GF-D8 (cell line): ENCODE measurements at places on chromosomes 12 and 14.

DNA sequence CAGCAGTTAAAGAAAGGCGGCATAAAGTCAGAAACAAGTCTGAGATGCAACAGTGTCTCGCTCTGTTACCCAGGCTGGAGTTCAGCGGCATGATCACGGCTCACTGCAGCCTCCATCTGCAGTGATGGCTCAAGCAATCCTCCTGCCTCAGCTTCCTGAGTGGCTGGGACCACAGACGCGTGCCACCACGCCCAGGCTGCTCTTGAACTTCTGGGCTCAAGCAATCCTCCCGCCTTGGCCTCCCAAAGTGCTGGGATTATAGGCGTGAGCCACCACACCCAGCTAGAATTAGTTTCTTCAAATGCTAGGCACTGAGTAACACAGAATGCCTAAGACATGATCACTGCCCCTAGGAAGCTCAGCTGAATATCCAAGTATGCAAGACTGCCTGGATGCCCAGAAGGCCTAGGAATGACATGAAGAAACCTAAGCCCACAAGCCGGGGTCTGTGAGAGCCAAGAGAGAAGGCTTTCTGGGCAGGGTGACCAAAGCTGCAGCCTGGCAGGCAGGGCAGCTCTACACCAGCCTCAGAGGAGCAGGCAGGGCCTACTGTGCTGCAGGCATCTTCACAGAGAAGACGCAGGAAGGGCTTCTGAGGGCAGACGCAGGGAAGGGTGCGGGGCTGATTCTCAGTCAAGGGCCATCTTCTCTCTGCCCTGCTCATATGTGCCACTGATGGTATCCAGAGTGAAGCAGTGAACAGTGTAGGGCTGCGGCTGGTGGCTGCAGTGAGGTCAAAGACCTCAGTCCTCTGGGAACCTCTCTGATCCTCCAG lies 4.3 kb upstream of the PPP2R5C start:
- no peak for DNase-seq

DNA sequence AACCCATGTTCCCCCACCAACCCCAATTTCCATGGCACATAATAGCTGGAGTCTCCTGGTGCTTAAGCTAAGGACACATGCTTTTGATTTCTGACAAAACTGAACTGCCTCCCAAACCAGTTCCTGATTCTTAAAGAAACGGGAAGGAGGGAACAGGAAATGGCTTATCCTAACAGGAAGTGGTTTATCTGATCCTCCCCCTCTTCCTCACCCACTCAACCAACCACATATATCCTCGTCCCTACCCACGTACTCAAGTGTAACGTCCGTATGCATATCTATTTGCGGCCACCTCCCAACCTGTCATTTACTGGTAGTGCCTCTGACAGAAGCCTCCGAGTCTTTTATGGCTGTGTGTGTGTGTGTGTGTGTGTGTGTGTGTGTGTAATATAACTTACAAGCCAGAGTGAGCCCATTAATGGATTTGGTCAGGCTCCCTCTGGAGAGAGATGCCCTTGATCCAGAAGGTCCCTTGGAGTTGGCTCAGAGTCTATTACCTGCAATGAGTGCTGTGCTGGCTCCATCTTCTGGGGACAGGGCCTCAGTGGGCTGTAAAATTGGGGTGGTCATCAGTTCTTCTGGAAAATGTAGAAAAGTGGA lies 7.7 kb downstream of the DAZAP2 start:
- peak; percentile 91 for DNase-seq

GRCh38 chr12:94244165-94245133 lies 96.1 kb downstream of the PLXNC1 start:
- peak; percentile 89 for DNase-seq

DNA sequence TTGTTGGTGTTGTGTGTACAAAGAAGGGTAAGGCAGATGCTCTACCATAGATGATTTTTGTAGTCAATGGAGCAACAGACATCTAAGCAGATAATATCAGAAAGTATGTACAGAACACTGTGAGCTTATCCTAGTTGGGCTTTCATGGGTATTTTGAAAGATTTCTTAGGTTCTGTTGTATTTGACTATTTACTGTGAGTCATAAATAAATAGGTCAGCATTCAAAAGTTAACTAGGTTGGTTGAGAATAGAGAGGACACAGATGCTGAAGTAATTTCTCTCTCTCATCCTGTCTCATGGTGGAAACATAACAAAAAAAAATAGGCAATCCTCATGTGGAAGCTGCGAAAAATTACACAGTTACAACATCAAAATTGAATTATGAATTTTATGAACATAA lies 413.5 kb downstream of the CCDC91 start:
- DNase-seq = no peak

DNA sequence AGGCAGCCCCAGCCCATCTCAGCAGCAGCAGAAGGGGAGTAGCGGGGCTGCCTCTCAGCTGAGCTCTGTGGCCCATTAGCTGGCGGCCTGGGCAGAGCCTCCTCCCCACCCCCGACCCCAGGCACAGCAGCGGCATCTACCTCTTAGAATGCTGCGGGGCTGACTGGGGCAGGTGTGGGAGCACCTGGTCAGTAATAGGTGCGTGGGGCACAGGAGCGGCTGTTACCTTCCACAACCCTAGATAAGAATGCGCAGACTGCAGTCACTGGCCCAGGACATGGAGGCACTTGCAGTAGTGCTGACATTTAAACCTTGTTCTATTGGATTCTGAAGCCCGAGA lies 35.6 kb downstream of the SYNE3 start:
- no peak for DNase-seq

- no peak for DNase-seq
These were observed 1.7 kb downstream of the TUBA1A start for GRCh38 chr12:49187184-49187583.

- DNase-seq = no peak
These were observed 12.3 kb upstream of the PARP11 start for GRCh38 chr12:3885277-3886094.

GRCh38 chr14:58315606-58316005 lies 17.3 kb downstream of the ARID4A start:
- DNase-seq = no peak

- no peak for DNase-seq
These were observed 30.2 kb downstream of the CACNA1C start for GRCh38 chr12:2083008-2083407.

- DNase-seq = no peak
These were observed 630 bp downstream of the NELL2 start for GRCh38 chr12:44875417-44875953.

DNA sequence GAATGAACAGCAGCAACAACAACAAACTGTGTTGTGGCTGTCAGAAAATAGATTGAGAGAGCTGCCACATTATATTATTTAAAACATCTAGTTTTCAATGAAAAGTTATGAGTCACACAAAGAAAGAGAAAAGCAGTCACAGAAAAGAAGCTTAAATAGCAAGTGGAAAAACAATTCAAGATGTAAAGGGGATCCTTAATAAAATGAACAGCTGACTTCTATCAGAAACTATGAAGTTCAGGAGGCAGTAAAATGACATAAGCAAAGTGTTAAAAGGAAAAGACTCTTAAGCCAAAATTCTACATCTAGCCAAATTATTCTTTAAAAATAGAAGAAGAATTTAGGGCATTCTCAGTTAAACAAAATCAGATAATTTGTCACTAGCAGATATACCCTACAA lies 5.6 kb downstream of the CLEC14A start:
- DNase-seq = no peak

- no peak for DNase-seq
These were observed 4.5 kb downstream of the OR10AD1 start for GRCh38 chr12:48198672-48198971.

DNA sequence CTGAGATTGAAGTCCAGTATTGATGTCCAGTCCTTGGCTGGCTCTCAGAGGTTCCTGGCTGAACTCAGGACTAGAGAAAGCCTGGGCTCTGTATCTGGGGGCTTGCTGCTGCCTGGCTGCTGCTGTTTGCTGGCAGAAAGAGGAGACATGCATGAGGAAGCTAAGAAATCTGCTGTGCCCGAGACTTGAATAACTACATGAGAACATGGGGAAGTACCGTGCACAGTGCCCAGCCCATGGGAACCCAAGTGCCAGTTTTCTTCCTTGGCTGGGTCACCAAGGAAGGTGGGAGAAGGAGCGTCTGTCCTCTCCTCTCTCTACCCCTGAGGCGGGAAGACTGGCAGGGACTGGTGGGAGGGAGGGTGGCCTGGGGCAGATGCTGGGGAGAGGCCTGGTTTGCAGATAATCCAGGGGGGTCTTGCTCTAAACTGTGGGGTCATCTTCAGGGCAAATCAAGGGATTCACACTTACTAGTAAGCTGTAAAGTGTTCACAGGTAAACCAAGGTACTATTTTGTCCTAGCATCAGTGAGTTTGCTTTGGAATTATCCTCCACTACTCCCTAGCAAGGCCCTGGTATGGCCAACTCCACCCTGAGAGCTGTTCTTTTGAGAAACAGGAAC lies 13.8 kb upstream of the ZFP36L1 start:
- no peak for DNase-seq

GRCh38 chr12:95863337-95863736 lies 4.6 kb downstream of the SNRPF start:
- no peak for DNase-seq

GRCh38 chr14:22282417-22282816 lies 306.6 kb downstream of the DAD1 start:
- peak; percentile 16 for DNase-seq

GRCh38 chr12:132629330-132629729 lies 10.8 kb downstream of the P2RX2 start:
- no peak for DNase-seq

- no peak for DNase-seq
These were observed 10.1 kb downstream of the LTBP2 start for GRCh38 chr14:74601982-74602381.

GRCh38 chr12:75184516-75184915 lies 25.1 kb downstream of the KCNC2 start:
- no peak for DNase-seq

DNA sequence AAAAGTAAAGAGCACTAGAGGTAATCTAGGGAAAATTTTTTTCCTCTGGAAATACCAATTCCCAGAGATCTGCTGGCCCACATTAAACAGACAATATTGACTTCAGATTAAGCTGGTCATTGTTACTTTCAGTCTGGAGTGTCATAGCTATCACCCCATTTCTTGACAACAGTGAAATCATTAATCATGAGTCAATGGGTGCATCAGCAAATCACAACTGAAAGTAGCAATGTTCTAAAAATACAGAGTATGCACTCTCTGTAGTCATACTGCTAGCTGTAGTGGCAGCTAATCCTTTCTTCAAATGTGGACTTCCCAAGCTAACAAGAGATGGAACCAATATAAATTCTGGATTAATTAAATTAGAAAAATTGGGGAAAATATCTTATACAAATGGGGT lies 129.9 kb downstream of the CPNE8 start:
- no peak for DNase-seq

GRCh38 chr14:104343294-104343625 lies 204.9 kb downstream of the KIF26A start:
- DNase-seq = no peak

GRCh38 chr14:74085828-74086227 lies 1.1 kb downstream of the LIN52 start:
- no peak for DNase-seq

DNA sequence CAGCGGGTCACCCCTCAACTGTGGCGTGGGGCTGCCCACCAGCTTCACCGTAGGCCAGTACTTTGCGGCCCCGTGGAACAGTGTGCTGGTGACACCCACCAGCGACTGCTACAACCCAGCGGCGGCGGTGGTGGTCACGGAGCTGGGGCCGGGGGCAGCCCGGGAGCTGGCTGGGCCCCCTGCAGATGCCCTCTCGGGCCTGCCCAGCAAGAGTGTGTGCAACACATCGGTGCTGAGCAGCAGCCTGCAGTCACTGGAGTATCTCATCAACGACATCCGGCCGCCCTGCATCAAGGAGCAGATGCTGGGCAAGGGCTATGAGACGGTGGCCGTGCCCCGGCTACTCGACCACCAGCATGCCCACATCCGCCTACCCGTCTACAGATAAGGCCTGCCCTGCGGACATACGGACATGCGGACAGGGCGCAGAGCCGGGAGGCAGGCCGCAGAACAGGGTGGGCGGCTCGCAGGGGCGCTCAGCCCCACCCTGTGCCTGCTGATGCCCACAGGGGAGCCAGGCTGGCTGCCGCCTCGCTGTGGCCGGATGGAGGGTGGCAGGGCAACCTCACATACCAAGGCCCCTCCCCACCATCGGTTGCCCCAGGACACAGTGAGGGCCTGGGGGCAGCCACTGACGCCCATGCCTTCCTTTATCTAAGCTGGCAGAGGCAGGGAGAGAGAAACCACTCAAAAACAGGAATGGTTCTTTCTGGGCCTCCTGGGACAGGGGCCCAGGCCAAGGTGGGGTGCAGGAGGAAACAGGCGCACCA lies 55.5 kb downstream of the FAM222A start:
- no peak for DNase-seq

- DNase-seq = no peak
These were observed 8.5 kb downstream of the KRT85 start for GRCh38 chr12:52358575-52359350.

DNA sequence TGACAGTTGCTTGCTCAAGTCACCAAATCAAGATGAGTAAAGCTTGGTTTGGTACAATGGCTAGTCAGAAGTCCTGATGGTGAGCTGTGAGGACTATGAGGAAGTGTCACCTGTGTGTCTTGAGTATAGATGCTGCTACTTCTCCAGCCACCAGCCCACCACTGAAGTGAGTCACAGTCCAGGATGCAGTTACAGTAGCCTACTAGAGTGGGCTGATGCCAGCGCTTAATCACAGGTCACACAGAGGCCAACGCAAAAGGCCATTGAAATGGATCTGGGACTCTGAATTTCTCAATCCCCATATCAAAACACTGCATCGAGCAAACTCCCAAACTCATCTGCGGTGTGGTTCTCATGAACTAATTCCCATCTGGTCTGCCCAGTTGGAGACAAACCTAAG lies 223.1 kb downstream of the ANO6 start:
- no peak for DNase-seq

GRCh38 chr12:95546491-95546813 lies 4.8 kb downstream of the USP44 start:
- DNase-seq = no peak

DNA sequence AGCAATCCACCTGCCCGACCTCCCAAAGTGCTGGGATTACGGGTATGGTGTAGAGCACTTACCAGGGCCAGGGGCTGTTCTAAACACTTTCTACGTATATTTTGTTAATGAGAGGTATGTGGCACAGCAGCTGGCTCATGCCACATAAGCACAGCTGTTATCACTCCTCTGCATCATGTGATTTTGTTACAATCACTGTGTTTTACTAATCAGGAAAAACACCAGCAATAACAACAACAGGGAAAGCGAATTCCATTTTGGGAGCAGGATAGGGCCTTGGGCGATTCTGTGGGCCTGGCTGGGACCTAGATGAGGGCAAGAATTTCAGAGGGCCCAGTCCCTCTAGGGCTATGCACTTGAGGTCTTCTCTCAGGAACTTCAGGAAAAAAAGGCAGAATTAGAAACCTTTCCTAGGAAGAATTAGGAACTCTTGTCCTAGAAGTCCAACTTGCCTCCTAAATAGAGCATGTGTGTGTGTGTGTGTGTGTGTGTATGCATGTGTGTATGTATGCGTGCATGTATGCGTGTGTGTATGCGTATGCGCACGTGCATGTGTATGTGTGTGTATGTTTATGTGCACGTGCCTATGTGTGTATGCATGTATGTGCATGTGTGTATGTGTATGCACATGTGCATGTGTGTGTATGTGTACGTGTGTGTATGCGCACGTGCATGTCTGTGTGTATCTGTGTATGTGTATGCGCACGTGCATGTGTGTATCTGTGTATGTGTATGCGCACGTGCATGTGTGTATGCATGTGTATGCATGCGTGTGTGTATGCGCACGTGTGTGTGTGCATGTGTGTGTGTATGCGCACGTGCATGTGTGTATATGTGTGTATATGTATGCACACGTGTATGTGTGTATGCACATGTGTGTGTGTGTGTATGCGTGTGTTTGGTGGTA lies 41.8 kb upstream of the CORO1C start:
- DNase-seq = no peak

- DNase-seq = no peak
These were observed 75.0 kb downstream of the BICD1 start for GRCh38 chr12:32181498-32182175.

- no peak for DNase-seq
These were observed 55.9 kb downstream of the ZFC3H1 start for GRCh38 chr12:71607494-71608330.
